ENCODE measurements at places on chromosomes 7 and 10. TPM values are rescaled to one million over a fixed set of nuclear protein-coding genes. Genes with fewer than 3 reads are reported as not detected.

PON3 gene
- not detected for total RNA-seq

SPOCK2 gene
- 69.2 TPM for total RNA-seq

MYOZ1 gene
- total RNA-seq = not detected

DNA sequence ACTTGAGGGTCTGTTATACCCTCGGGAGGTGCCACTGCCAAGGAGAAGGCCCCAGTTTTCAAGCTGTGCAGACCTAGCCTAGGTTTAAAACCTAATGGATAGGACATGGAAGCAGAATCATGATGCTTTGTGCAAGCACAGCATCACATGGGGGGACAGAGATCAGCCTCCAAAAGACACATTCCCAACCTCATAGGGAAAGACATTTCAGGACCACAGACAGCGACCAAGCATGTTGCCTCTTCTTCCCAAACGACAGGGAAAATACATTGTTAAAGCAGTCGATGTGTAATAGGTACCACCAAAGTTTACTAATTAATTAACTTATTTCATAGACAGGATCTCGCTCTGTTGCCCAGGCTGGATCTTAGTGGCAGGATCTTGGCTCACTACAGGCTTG lies 573.9 kb downstream of the TCERG1L start:
- no peak for DNase-seq

GRCh38 chr7:78218876-78219275 lies 420.3 kb downstream of the PHTF2 start:
- no peak for DNase-seq

All from CD8-positive, alpha-beta memory T cell (primary cell).